Gastroesophageal sphincter (tissue), 4 donors: ENCODE measurements at places on chromosomes 1 and 21.

DNA sequence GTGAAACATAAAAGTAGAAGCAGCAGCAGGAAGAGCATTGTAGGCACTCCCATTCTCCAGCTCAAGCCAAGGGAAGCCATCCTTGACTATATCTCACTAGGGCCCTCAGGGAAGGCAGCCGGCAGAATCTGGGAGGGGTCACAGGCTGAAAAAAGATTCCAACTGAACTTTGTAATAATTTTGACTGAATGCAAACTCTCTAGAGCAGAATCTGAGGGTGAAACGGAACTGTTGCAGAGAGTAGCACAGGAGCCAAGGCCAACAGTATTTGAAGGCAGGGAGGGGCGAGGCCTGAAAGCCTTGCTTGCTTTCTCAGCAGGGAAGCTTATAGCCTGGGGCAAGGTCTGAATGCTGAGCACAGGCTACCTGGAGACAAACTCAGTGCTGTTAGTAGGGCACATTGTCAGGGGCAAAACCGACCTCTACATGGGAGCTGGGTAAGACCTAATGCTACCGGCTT, 180.6 kb downstream of the COL24A1 start:
- no peak for ATAC-seq

DNA sequence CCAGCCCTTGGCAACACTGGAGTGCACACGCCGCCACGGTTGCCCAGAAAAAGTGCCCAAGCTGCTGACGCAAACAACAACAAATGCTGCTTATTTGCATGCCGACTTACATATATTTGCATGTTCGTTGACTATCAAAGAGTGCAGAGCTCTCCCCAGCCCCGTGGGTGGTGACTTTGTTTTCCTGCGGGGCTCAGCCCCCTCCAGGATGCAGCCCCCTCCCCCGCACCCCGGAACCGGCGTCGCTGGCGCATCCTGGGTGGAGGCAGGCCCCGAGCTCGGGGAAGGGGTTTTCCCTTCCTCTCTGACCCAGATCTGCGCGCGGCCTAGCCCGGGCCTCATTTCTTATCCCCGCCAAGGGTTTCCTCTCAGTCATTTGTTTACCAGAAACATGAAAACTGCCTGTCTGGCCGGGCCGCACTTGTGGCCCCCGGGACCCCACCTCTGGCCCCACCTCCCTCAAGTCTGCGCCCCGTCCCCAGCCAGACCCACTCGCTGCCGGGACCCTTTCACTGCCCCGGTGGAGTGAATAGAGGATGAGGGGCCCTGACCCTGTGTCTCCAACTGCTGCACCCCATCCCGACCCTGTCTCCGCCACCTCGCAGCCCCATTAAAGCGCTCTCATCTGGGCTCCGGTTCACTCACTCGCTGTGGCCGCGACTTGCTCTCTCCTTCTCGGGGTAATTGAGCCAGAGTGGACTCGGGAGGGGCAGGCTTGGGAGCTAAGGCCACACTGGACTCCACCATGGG, 5.5 kb downstream of the TNFRSF25 start:
- ATAC-seq: no peak

- no peak for ATAC-seq
These were observed 12.0 kb downstream of the DENND1B start for GRCh38 chr1:197763307-197763706.

DNA sequence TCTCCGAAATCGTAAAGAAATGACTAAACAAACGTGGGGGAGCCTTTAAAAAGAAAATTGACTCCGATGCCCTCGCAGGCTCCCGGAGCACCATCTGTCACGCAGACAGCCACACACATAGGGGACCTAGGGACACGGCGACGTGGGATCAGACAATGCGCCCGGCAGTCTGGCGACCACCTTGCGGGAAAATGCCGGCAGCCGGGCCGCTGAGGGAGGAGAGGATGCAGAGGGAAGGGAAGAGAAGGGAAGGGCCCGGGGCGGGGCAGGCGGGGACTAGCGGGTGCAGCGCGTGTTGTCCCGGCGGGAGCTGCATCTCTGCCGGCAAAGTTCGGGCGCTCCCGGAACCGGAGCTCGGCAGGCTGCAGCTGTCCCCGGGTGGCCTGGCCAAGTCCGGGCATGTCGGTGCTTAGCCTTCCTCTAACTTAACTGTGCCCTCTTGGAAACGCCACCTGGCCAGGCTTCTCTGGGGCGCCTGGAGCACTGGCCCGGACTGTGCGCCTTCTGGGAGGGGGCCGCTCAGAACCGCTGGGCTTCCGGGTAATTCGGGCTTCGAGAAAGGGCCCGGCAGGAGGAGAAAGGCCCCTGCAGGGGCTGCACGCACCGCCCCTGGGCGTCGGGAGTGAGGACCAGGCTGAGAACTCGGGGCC, 1.8 kb downstream of the NHLH2 start:
- ATAC-seq: peak; percentile 17

DNA sequence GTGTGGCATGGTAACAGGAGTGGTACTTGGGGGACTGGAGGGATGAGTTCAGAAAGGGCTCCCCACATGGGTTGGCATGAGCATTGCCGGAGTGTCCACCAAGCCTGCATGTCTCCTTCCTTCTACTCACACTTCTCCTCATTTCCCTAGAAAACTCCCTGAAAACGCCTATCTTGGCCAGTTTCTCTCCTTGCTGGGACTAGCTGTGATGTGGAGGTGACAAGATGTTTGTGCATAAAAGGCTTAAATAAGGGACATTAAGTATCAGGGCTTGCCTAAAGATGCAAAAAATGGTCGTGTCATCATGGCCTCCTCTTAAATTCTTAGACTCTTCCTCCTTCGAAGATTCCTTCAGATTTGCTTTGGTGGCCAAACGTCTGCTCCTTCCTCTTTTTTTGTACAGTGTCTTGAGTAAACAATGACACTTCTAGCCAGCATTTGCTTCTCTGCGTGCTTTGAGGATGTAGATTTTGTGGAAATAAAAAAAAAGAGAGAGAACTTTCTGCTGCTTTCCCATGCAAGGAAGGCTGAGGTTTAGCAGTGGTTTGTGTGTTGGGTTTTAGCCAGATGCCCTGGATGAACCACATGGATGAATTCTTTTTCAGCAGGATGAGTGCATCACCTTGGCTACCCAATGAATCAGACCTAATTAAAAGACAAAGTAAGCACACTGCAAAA, 239.1 kb upstream of the IRF2BP2 start:
- ATAC-seq: no peak

GRCh38 chr1:30650968-30651320, 72.4 kb downstream of the MATN1 start:
- ATAC-seq: no peak

GRCh38 chr1:238187575-238187949, 296.8 kb upstream of the ZP4 start:
- ATAC-seq: no peak

- no peak for ATAC-seq
These were observed 26.4 kb downstream of the LRRC8D start for GRCh38 chr1:89847191-89847729.

DNA sequence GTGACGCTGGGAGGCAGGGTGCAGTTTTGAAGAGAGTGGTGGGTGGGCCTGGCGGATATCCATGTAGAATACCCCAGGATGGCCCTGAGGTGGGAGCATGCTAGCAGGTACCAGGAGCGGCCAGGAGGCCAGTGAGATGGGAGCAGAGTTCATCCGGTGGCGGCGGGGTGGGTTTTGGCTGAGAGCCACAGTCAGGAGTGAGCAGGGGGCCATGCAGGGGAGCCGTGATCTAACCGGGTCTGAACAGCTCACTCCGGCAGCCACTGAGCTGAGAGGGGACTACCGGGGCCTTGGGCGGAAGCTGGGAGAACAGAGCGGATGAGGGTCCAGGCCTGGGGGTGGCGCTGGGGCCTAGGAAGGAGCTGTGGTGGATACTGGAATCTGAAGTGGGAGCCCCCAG, 47.6 kb upstream of the LRP8 start:
- ATAC-seq: no peak

DNA sequence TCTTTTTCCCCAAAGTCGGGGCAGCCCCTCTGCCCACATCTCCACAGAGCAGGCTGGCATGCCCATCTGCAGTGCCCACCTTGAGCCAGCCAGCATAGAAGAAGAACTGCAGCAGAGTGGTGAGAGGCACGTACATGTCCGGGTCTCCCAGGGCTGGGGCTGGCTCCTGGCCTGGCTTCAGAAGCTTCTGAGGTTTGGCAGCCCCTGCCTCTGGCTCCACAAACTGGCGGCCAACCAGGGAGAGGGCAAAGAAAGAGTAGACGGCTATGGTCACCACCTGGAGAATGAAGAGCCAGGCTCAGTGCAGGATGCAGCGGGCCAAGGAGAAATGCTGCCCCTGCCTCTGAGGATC, 3.0 kb downstream of the BEST4 start:
- no peak for ATAC-seq

- no peak for ATAC-seq
These were observed 77.8 kb downstream of the LRRC7 start for GRCh38 chr1:69645477-69645876.
